A549 treated with CORT108297 at 1 μM for 4 hours (cell line): ENCODE measurements at places on chromosomes 12 and 14. TPM values are rescaled to one million over a fixed set of nuclear protein-coding genes. Genes with fewer than 3 reads are reported as not detected.

Gene PTHLH
- 26.7 to 29.7 TPM (median 29.3 TPM) in 5 replicates for total RNA-seq

Gene FICD
- total RNA-seq: 2.6 to 3.3 TPM (median 3.1 TPM) in 5 replicates

Gene GLTP
- total RNA-seq: 19.2 to 21.6 TPM (median 19.9 TPM) in 5 replicates

Gene SLC17A8
- total RNA-seq: 0.07 TPM in 1 of 5 replicates, not detected in the others

Gene MORN3
- total RNA-seq: 0.12 to 0.51 TPM (median 0.23 TPM) in 5 replicates

Gene IL31
- not detected in 5 replicates for total RNA-seq

Gene TTC8
- 39.7 to 43.2 TPM (median 40.8 TPM) in 5 replicates for total RNA-seq

Gene SLC24A4
- total RNA-seq: 0.11 to 0.33 TPM (median 0.15 TPM) in 5 replicates

Gene ARMH4
- 0.55 to 0.84 TPM (median 0.69 TPM) in 5 replicates for total RNA-seq

Gene TEDC1
- 27.2 to 52.6 TPM (median 49.1 TPM) in 5 replicates for total RNA-seq

Gene SCN8A
- 1.3 to 2.1 TPM (median 1.6 TPM) in 5 replicates for total RNA-seq

Gene WIF1
- not detected in 5 replicates for total RNA-seq

Gene TROAP
- total RNA-seq: 75.6 to 99.1 TPM (median 87.2 TPM) in 5 replicates

Gene DAO
- not detected in 5 replicates for total RNA-seq

Gene DHRS4
- 44.3 to 49.9 TPM (median 47.7 TPM) in 5 replicates for total RNA-seq

Gene ISCA2
- 37.9 to 47.9 TPM (median 45.4 TPM) in 5 replicates for total RNA-seq

Gene PLA2G1B
- 0.24 TPM in 1 of 5 replicates, not detected in the others for total RNA-seq

Gene NEUROD4
- total RNA-seq: 0.02 TPM in 1 of 5 replicates, not detected in the others

Gene CPM
- total RNA-seq: 4.7 to 8.0 TPM (median 6.1 TPM) in 5 replicates

Gene SOAT2
- total RNA-seq: 0.18 to 0.35 TPM (median 0.21 TPM) in 5 replicates

Gene ATL1
- total RNA-seq: 4.2 to 6.3 TPM (median 5.1 TPM) in 5 replicates

Gene STXBP6
- total RNA-seq: 1.4 to 2.2 TPM (median 1.9 TPM) in 5 replicates

Gene DGKA
- 14.3 to 21.8 TPM (median 17.7 TPM) in 5 replicates for total RNA-seq

Gene AGAP2
- total RNA-seq: 0.12 to 0.27 TPM (median 0.15 TPM) in 5 replicates

Gene VEZT
- total RNA-seq: 55.0 to 79.8 TPM (median 63.9 TPM) in 5 replicates

Gene ART4
- 0.09 TPM in 1 of 5 replicates, not detected in the others for total RNA-seq

Gene PCK2
- 15.8 to 22.3 TPM (median 20.7 TPM) in 5 replicates for total RNA-seq

Gene SIX1
- 6.5 to 8.9 TPM (median 8.8 TPM) in 5 replicates for total RNA-seq

Gene IFNG-AS1
- not detected in 5 replicates for total RNA-seq

Gene CCDC38
- total RNA-seq: 0.06 to 0.15 TPM (median 0.09 TPM) in 5 replicates

Gene MIPOL1
- total RNA-seq: 2.6 to 3.6 TPM (median 3.0 TPM) in 5 replicates

Gene CALCOCO1
- total RNA-seq: 17.3 to 24.8 TPM (median 21.1 TPM) in 5 replicates

Gene CLEC7A
- not detected in 5 replicates for total RNA-seq
